ENCODE measurements at places on chromosomes 2 and 18.

DNA sequence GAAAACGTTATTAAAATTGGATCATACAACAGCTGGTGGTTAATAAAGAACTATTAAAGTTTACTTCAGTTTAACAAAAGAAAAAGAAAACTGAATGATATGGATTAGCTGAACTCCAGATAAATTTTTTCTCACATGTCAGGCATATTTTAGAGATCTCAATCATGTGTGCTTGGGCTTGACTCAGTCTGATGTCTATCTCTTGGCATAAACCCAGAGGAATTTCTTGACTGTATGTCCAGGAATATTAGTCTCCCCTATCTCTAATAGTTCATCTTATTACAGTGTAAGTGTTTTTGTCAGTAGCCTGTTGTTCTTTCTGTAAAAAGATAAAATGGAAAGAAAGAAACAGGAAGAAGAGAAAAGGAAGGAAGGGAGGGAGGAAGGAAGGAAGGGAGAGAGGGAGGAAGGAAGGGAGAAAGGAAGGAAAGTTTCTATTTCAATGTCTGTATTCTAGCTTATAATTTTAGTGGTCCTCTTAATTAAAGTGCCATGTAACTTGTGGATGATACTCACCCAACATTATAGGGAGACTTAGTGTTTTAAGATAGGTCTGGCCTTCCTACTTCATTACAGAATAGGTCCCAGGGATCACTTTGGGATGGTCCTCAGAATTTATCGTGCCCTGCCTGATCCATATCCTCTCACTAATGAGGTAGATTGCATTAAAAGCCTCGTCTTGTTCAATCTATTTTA lies 99.7 kb upstream of the UGP2 start:
- no peak for DNase-seq

- DNase-seq: no peak
Observed at GRCh38 chr18:79121746-79122474, 52.7 kb downstream of the ATP9B start.

- DNase-seq: no peak
Observed at GRCh38 chr2:156005531-156005930, 327.0 kb downstream of the NR4A2 start.

- DNase-seq: no peak
Observed at GRCh38 chr2:147567136-147567535, 277.7 kb upstream of the ACVR2A start.

DNA sequence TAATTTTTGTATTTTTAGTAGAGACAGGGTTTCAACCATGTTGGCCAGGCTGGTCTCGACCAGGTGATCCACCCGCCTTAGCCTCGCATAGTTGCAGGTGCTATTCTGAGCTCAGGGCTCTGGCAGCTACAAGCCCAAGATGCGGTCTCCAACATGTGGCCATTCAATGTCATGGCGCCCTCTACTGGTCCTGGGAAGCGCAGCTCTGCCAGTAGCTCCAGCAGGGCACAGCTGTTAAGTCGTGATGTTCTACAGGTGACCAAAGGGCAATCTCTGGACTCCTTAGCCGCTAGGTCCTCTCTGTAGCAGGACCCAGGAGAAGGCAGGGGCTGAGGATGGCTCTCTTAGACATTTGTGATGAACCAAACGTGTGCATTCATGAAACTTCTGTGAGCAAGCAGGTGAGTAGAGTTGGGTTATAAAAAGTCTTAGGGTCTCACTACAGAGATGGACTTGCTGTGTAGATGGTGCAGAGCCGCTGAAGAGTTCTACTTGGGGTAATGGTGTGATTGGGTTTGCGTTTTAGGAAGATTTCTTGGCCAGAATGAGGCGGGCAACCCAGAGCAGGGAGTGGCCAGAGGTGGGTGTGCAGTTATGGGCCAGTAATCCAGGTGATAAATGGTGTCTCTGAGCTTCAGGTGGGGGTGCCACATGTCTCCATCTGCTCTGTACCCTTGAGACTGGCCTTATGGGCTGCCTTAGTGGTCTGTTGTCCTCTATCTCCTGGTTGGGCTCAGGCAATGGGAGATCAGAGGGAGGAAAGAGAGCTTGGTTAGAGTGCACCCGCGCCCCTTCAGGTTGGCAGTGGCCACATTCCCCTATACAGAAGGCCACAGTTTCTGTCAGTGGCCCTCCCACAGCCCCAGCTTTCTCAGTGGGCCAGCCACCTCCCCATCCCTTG lies 31.0 kb downstream of the IL37 start:
- peak; percentile 78 for DNase-seq

GRCh38 chr18:41553716-41554115 lies 401.3 kb upstream of the PIK3C3 start:
- DNase-seq: peak; percentile 8

DNA sequence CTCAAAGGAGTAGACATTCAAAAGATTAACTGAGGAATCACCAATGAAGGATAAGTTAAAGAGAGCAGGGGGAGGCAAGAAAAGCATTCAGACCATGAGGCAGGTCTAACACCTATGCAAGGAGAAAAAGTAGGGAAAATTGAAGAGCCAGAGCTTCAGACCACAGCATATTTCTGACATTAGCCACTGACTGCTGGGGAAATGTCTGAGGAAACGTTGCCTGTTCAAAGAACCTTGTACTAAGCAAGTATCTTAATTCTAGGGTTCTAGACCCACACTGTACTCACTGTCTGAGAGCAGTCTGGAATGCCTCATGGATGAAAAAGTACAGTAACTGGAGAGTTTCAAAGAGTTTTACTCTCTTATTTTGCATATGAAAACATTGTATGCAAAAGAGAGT lies 39.5 kb upstream of the TFPI start:
- no peak for DNase-seq

DNA sequence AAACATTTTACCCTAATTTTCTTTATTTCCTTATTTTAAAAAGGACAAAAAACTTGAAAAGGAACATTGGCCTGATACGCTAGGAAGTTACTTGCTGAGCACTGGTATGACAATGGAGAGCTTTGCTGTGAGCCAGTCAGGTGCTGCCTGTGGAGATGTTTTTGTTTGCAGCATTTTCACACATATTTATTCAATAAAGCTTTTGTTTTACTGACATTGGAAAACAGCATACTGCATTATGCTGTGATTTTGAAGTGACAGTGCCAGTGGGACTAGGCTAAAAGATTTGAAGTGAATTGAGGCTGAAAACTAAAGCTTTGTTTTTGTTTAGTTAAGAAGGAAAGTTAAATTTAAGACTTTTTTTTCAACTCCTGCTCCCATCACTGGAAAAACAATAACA lies 470.7 kb upstream of the ZEB2 start:
- DNase-seq: no peak

- no peak for DNase-seq
Observed at GRCh38 chr2:51324051-51324450, 292.1 kb upstream of the NRXN1 start.

- no peak for DNase-seq
Observed at GRCh38 chr18:37006742-37007141, 177.8 kb downstream of the KIAA1328 start.

GRCh38 chr2:171813126-171813525 lies 80.9 kb downstream of the SLC25A12 start:
- DNase-seq: no peak

- DNase-seq: no peak
Observed at GRCh38 chr18:51255693-51256092, 58.2 kb upstream of the MEX3C start.

- no peak for DNase-seq
Observed at GRCh38 chr2:70088598-70089219, 1.4 kb downstream of the PCBP1 start.

DNA sequence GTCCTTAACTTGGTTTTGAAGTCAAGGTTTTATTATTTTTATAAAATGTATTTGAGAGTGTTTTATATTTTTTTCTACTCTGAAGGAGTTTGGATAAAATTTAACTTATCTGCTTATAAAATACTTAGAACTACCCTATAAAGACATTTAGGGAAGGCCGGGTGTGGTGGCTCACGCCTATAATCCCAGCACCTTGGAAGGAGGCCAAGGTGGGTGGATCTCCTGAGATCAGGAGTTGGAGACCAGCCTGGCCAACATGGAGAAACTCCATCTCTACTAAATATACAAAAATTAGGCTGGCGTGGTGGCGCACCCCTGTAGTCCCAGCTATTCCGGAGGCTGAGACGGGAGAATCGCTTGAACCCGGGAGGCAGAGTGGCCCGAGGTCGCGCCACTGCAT lies 486.4 kb downstream of the DSC3 start:
- no peak for DNase-seq

- DNase-seq: no peak
Observed at GRCh38 chr2:8357738-8358518, 323.9 kb upstream of the ID2 start.

- no peak for DNase-seq
Observed at GRCh38 chr2:219216535-219216915, 2.2 kb downstream of the ABCB6 start.

GRCh38 chr18:45628979-45629958 lies 14.0 kb downstream of the SLC14A2 start:
- DNase-seq: no peak

DNA sequence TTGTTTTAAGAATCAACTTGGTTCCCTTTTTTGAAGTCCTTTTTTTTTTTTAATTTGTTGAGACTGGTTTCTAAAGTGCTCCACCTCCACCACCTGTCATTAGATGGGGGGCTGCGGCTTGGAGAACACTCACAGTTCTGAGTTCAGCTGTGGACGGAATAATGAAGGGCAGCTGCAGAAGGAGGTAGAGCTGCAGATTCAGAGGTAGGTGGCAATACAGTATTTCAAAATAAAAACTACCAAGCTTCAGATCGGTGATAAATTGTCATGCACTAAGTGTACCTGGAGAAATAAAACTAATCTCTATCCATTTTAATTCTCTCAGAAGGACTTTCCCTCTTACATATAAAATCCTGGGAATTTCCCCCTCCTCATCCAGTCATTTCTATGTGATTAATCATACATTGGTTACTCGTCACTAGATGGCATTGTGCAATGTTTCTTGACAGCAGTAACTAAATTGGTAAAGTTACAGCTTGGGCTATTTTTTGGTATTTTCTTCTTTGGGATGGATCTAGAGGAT lies 81.1 kb upstream of the SLC39A10 start:
- no peak for DNase-seq

DNA sequence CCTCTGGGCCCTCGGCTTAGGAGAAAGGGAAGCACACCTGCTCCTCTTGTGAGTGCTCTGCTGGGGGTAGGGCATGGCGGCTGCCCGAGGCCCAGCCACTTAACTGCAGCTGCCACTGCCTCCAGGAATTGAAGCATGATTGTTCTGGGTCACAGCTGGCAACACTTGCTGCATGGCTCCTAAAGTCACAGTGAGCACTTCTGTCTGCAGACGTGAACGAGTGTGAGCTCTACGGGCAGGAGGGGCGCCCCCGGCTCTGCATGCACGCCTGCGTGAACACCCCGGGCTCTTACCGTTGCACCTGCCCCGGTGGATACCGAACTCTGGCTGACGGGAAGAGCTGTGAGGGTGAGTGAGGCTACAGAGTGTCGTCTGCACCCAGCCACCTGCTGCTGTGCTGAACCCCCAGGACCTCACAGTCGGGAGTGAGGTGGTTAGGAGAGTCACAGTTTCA lies 44.4 kb downstream of the FBLN7 start:
- DNase-seq: peak; percentile 80

GRCh38 chr18:48667276-48668254 lies 128.7 kb downstream of the CTIF start:
- DNase-seq: peak; percentile 96

- DNase-seq: peak; percentile 51
Observed at GRCh38 chr2:55168221-55169154, 63.6 kb downstream of the CLHC1 start.

DNA sequence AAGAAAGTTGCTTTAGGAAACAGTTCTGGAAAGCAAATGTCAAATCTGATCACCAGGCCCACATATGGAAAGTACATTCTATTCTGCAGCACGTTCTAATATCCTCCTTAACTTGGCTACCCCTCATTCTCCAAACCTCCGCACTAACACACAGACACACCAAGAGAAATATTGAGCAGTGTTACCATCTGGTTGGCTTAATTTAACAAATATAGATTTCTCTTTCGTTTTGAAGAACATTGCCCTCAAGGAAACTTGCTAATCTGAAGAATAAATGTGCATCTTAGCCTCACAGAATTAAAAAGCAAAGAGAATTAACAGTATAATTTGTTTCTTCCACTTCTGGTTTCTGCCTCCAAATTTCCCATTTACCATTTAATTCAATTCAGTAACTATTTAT lies 72.8 kb upstream of the TTC39C start:
- DNase-seq: no peak

DNA sequence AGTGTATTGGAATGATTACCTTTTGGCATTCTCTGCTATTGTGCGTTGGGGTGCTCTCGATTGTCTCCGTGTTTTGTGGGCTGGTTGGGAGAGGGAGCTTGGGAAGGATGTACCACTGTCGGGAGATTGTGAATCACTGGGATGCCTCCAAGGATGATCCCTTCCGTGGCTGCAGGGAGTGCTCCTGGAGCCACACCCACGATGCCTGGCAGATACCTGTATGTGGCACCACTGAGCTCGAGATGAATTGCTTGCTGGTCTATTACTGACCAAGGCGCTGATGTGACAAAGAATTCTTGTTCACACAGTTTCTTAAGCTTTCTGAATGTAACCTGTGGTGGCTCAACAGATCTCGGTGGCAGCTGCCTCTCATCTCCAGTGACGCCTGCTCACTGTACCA lies 159.7 kb upstream of the LHCGR start:
- no peak for DNase-seq

DNA sequence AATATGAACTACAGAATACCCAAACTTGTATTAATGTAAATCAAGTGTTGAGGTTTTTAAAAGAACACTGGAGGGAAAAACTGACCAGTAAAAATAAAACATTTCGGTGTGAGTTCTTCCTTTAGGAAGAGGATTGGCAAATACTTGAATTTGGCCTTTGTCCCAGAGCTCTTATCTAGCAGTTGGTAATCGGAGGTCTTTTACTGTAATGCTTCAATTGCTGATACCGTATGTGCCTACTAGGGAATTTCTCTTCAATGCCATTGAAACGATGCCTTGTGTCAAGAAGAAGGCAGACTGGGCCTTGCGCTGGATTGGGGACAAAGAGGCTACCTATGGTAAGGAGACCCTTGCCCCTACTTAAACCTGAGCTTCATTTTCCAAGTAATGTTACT lies 4.1 kb downstream of the RRM2 start:
- DNase-seq: no peak

- no peak for DNase-seq
Observed at GRCh38 chr18:13558790-13559189, 167.6 kb downstream of the FAM210A start.

- no peak for DNase-seq
Observed at GRCh38 chr2:119473621-119474370, 42.1 kb downstream of the TMEM37 start.

- DNase-seq: no peak
Observed at GRCh38 chr18:54856105-54856646, 27.9 kb downstream of the RAB27B start.

- DNase-seq: no peak
Observed at GRCh38 chr2:22579341-22579740, 805.6 kb upstream of the KLHL29 start.

- DNase-seq: no peak
Observed at GRCh38 chr2:95719473-95720060, 127.8 kb downstream of the TRIM43 start.

DNA sequence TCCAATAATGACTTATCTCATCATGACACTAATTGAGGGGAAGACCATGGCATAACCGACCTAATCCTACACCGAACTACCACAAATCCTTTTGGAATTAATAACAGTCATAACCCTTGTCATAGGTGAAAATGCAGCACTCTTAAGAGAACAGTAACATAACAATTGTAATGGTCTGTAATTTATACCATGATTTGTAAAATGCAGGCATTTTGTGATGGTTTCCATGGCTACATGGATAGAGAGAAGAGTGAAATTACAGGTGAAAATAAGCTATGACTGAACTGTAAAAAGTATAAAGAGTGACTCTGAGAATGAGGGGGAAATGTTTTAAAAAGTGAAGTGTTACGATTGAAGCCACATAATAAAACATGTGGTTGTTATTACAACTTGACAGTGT lies 494.1 kb upstream of the SLC39A10 start:
- DNase-seq: no peak

All from COR-L47 (cell line).